ENCODE measurements at places on chromosomes 16 and 17.
A peak's percentile ranks its signal among the peaks of the same experiment; 100 is the strongest.

DNA sequence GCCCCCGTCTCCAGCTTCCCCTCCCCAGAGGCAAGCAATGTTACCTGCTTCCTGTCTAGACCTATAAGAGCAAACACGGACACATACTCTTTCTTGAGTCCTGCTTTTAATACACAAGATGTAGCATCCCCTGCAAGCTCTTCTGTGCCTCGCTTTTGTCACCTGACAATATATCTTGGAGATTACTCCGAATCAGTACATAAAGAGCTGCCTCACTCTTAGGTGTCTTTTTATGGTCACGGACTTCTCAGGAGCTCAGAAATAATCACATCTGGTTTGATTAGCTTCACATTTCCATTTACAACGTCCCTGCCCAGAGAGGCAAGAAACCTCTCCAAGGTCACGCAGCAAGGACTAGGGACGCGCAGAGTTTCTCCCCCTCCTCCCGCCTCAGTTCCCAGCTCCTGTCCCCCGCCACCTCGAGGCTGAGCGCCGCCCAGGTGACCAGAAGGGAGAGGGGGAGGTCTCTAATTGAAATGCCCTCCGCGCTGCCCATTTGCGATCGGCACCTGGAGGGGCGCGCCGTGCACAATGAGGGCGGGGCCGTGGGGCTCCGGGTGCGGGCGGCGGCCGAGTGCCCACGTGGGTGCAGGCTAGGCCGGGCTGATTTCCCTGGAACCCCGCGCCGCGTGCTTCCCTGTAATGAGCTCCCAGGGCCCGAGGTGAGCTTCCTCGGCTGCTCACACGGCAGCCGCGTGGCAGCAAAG, 13.8 kb upstream of the SEZ6 start:
- peak; percentile 32 for DNase-seq

DNA sequence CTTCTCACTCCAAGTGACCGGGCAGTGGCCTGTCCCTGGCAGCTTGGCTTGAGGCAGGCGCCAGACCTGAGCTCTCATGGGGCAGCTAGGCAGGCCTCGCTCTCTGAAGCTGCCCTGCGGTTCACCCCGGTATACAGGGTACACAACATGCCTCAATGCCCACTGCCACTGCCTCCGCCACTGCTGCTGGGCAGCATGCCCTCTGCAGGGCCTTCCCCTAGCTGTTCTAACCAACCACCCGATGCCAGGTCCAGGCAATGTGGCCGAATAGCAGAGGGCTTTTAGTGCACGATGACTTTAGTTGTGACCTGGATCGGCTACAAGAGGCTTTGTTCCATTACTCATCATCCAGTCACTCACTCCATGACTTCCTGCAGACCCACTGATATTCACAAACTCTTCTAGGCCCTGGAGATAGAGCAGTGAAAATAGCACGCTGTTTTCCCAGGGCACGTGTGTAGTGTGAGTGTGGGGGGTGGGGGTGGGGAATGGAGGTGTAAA, 19.7 kb downstream of the CDC42EP4 start:
- no peak for DNase-seq

- peak; percentile 22 for DNase-seq
Observed at GRCh38 chr17:77125432-77125901, 15.3 kb upstream of the SEC14L1 start.

- DNase-seq, result peak; percentile 9
Observed at GRCh38 chr17:57603546-57603945, 141.6 kb downstream of the CCDC182 start.

DNA sequence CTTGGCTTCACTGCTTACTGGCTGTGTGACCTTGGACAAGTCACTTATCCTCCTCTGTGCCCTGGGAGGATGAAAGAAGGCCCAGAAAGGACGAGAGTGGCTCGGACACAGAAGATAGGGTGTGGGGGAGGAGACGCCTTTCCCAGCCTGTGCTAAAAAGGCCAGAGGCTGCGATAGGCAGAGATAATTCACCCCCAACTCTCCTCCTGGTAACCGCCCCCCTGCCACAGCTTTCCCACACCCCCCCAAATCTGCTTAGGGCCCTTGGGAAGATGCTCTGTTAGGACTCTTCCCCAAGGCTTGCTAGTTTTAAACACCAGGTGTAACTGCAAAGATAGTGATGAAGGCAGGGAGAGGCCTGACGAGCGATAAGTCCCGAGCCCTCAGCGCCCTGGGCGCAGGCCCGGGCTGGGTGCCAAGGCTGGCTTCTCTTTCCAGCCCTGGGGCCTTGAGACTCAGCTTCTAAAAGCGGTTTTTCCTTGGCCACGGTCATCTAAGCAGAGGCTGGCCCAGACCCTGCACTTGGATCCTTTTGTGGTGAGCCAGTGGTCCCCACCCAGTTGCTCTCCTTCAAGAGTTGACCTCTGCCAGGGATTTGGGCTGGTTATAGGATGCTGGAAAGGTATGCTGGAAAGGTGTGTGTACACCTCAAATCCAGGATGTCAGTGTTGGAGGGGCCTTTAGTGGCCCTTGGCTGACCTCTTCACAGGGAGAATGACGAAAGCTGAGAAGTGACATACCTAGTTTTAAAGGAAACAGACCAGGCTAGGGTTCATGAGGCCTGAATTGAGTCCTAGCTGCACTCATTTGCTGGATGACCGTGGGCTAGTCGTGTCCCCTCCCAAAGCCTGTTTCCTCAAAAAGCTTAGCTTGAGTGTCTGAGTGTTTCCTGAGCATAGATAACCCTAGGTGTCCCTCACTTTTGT, 3.4 kb upstream of the PPP1R9B start:
- no peak for DNase-seq

DNA sequence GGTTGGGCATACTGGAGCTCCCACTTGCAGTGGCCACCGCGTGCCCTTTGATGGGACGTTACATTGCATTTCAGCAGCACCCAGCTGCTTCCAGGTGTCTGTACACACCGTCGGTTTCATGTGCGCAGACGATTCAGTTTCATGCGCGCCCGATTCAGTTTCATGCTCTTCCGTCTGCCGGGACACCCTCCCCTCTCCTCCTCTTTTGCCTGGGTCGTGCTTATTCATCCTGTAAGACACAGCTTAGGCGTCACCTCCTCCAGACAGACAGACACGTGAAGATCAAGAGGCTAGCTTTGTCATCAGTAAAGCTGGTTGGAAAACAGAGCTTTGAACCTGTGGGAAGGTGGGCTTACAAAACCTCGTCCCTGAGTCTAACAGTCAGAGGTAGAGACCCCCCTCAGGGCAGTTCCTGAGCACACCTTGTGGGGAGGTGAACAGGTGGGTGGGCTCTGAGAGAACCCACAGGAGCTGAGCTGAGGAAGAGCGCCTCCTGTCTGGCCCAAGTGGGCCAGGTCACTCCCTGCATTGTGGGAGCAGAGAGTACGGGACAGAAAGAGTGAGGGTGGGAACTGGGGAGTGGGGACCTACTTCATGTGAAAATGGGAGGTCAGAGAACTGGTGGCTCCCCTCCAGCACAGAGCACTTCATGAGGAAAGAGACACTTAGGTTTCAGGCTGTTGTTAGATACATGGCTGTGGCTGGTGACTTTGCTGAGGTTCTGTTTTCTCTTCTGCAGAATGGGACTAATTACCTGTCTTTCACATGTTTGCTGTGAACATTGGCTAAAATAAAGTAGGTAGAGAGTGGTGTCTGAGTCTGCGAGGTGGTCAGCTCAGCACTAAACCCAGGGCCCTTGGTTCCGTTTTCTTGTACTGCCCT, 122.1 kb downstream of the SNX29 start:
- DNase-seq, result no peak

GRCh38 chr17:71057448-71057847, 888.1 kb downstream of the KCNJ2 start:
- DNase-seq, result no peak

DNA sequence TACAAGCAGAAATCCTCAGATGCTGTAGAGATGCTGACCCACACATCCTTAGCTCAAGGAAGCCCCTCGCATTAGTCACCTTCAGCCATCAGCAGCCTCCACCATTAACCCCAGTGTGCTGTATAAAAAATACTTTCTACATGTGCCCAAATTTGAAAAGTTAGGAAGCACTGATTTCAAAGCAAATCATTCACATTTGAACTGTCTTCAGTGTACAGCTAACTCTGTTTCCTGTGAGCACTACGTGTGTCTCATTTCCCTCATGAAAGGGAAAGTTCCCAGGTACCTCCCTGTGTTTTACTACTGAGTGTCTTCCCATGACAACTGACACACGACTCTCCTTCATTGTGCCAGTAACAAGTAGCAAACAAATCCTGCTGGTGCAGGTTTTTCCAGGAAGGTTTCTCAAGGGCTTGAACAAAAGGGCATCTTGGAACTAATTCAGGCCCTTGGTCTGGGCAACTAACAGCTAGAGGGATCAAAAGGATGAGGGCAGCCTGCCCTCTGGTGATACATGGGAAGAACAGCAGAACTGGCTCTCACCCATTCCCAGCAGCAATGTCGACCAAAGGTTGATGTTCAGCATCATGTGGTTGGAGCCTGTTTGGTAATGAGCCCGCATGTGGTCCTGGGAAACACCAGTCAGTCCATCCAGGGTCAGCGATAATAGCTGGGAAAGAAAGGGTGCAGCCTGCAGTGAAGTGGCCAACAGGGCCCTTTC, 4.0 kb downstream of the SLC35B1 start:
- peak; percentile 11 for DNase-seq

- no peak for DNase-seq
Observed at GRCh38 chr16:86346034-86346433, 164.3 kb upstream of the FOXF1 start.

DNA sequence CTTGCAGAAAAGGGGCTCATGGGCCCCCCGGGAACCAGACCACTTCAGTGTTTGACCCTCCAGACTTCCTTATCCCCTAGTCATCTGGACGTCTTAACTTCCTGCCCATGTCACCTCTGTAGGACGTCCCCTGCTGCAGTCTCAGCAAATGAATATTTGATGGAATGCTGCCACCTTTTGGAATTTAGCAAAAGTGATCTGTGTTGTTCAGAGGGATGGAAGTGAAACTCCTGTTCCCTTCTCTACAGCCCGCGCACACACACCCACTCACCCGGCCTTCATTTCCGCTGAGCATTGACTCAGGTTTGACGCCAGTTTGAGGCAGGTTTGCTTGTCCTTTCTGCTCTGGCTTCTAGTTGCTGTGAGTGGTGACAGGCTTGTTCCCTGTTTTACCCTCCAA, 507.2 kb upstream of the EEF2KMT start:
- DNase-seq, result peak; percentile 54

- DNase-seq, result no peak
Observed at GRCh38 chr16:65202461-65202860, 80.6 kb upstream of the CDH11 start.

DNA sequence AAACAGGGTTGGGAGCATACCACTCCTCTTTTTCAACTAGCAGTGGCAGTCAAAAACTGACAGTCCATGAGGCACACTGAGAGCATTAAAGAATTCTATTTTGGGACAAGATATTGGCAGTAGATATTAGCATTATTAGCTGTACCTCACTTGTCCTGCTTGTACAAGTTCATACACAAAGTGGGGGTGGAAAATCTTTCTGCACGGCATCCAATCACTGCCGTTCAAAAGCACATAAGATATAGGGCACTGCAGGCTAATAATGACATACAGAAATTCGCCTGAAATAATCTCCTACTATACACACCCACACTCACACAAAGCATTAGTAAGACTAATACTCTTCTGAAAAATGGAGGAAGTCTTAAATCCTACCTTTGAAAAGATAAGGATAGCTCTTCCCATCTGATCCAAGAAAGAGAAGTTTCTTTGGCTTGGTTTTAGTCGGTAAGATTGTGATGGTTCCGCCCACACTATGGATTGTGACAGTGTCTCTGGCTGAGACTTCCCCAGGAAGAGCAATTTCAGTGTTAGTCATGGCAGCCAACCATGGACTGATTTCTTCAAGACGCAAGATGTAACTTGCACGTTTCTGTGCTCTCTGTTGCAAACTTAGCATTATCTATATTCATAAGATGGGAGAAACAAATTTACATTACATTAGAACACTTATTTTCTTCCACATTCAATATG, 40.6 kb upstream of the ARL6IP1 start:
- no peak for DNase-seq

DNA sequence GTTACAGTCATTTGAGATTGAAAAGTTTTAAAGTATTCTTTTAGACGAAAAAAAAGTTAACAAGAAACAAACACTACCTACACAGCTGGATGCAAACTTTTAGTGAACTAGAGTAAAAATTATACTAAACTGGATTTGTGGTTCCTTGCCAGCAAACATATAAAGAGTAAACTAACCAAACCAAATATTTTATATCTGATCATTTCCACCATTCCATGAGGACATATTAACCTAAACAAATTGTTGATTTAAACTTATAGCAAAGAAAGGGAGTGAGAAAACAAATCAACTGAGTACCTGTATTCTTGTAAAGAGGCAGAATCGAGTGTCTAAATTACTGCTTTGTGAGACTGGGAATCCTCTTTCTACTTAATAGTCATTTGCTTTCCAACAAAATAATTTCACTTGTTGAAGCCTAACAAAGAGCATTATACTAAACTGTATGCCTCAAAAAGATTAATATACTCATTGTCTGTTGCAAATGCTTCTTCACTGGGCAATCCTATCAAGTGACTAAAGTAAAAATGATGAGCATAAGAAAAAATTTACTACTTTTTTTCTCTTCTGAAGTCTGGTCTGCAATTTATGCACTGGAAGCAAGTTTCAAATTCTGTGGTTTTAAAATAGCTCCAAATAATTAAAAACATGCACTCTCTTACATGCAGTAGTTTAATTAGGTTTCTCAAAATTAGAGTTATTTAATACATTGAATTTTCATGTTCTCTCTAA, 37.5 kb downstream of the AKAP10 start:
- no peak for DNase-seq
